Activated T-cell treated with anti-CD3 and anti-CD28 coated beads, Interleukin-2, amount 50 U/mL, for 1 hour (primary cell): ENCODE measurements at places on chromosomes 2 and 18.
A peak's percentile ranks its signal among the peaks of the same experiment; 100 is the strongest.

DNA sequence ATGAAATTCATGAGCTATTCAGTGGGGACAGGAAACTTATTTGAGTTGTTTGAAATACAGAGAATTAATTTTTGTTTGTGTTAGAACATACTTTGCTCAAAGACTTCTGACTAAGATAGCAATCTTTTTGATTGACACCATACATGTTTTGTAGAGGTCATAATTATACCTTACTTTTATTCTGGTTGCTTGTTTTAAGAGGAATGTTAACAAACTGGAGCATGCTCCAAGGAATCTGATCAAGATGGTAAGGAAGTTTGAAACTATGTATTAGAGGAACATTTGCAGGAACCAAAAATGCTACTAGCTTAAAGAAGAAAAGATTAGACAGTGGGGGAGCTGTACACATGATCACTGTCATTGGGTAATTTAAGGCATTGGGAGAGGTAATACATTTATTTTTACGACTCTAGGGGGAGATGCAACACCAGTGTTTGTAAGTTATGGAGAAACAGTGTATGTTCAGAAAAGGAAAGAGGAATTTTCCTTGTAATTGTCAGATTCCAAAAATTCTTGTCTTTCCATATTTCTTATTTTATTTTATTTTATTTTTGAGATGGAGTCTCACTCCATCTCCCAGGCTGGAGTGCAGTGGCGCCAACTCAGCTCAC, 8.0 kb downstream of the AGFG1 start:
- DNase-seq, result no peak

GRCh38 chr2:229673676-229674075, 40.7 kb downstream of the DNER start:
- no peak for DNase-seq

DNA sequence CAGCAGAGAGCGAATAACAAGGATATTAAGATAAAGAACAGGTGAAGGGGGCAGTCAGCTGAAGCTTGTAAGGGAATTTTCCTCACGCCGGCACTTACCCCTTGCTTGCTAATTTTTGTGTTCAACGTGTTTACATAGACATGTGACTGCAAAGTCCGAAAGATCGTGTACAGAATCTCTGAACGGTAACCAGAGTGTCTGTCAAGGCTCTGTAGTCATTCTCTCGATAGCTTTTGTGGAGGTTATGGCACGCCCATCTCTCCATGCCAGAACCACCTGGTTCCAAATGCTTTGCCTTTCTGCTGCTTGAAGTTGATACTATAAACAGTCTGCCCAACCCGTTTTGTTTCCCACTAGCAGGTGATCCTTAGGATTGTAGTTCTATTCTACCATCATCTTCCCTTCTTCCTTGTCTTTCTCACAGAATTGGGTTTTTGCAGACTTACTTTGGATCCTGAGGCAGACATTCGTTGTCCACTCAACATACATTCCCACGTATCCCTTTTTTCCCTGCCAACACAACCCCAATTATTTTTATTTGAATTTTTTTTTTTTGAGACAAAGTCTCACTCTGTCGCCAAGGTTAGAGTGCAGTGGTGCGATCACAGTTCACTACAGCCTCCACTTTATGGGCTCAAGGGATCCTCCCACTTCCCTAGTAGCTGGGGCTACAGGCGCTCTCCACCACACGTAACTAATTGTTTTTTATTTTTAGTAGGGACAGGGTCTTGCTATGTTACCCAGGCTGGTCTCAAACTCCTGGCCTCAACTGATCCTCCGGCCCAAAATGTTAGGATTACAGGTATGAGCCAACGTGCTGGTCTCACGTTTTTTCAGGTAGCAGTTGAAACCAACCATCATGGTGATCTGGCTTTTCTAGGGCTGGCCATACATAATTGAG, 1.3 kb upstream of the USP34 start:
- no peak for DNase-seq

- no peak for DNase-seq
Observed at GRCh38 chr2:105100046-105100840, 62.4 kb downstream of the MRPS9 start.

DNA sequence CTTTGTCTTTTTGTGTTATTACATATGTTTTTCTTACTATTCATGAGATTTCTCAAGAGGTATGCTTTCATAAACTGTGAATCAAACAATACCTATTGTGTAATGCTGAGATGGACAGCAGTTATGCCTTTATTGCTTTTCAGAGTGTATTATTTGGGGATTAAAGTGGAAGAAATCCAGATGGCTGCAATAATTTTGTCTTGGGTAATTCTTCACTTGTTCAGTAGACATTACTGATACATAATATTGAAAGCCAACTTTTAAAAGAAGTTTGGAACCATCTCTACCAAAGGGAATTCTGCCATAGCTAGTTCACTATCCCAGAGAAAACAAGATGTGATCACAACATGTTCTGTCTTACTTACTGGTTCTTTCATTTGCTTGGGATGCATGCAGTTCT, 253.4 kb upstream of the ZSWIM2 start:
- no peak for DNase-seq

DNA sequence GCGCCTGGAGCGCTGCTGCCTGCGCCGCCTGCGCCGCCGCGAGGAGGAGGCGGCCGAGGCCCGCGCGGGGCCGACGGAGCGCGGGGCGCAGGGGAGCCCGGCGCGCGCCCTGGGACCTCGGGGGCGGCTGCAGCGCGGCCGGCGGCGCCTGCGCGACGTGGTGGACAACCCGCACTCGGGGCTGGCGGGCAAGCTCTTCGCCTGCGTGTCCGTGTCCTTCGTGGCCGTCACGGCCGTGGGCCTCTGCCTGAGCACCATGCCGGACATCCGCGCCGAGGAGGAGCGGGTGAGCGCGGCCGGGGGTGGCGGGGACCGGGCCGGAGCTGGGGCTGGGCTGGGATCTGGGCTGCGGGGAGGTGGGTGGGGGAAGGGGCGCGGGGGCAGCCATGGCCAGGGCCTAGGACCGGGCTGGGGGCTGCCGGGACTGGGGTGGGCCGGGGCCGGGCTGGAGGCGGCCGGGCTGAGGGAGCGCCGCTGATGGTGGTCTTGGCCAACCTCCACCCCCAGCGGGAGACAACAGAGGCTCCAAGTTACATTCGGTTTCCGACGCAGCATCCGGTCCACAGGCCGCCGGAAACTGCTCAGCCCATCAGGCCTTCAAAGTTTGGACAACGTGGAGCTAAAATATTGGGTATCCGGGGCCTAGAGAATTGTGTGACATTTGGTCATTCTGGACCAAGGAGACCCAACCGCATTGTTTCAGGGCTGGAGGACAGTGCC, 66.4 kb downstream of the KCNG2 start:
- DNase-seq, result peak; percentile 8
